ENCODE measurements at places on chromosomes 2 and 18.

DNA sequence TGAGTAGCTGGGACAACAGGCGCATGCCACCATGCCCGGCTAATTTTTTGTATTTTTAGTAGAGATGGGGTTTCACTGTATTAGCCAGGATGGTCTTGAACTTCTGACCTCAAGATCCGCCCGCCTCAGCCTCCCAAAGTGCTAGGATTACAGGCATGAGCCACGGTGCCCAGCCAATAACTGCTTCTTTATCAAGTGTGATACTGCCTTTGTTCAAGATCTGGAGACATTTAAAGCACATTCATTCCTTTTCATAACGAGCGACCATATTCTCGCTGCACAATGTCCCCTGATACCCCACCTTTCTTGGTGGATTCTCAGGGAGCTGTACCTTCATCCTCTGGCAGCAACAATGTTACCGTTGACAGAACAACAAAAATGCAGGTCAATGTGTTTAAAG is 75.4 kb downstream of the PIEZO2 start:
- DNase-seq = no peak

GRCh38 chr2:181467966-181468707 is 11.0 kb downstream of the ITGA4 start:
- DNase-seq = no peak

DNA sequence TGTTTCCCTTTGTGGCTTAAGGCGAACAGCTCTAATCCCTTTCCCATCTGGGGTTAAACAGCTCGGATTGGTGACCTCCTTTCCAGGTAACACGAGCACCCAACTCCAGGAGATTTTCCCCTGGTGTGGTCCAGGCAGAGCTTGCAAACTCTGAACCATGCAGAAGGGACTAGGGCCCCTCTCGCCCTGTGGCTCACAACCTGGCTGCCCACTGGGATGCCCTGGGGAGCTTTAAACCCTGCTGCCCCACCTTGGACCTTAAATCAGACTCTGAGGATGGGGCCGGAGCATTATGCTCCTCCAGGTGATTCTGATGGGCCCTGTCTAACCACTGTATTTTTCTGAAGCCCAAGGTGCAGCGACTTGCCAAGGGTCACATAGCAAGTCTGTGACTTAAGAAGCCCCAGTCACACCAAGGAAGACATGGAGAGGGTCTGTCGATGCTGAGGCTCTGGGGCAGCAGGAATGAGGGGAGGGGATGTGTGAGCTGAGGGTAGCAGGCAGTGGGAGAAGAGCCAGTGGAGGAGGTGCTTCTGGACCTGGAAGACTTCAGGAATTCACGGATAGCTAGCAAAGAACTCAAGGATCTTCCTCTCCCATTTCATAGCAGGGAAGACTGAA is 5.9 kb downstream of the ARID5A start:
- no peak for DNase-seq

DNA sequence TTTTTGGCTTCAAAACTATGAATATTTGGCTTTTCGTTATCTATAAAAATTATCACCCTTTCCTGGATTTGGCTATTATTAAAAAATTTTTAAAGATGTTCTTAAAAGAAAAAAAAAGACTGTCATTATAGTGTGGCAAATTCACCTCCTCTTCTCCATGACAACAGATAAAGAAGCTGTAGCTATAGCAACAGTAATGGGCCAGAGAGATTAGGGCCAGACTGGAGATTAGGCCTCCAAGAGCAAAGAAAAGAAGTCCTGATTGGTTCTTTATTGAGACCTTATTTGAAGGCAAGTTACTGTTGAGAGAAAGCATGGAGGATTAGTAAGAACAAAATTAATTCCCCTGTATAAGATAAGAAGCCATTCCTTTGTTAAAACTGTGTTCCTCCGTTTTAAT is 812.5 kb downstream of the DCC start:
- no peak for DNase-seq

- DNase-seq = no peak
These were observed 27.5 kb downstream of the OSBPL1A start for GRCh38 chr18:24370120-24370519.

DNA sequence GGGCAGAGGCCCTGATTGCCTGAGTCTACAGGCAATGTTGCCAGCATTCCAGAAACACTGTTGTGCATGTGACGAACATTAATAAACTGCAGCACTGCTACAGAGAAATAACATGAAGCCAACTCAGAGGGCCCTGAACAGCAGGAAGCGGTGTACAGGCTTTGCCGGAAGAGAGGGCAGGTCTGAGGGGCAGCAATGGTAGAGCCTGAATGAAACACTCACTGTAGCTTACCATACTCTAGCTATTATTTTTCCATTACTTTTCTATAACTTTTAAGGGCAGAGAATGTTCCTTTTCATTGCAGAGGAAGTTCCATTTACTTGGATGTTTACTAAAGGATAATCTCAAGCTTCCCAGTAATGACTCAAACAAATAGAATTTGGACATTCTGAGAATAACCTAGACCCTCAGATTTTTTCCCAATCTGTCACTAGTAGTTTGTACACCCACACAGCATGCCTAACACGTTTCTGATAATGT is 150.4 kb downstream of the MTX2 start:
- no peak for DNase-seq

DNA sequence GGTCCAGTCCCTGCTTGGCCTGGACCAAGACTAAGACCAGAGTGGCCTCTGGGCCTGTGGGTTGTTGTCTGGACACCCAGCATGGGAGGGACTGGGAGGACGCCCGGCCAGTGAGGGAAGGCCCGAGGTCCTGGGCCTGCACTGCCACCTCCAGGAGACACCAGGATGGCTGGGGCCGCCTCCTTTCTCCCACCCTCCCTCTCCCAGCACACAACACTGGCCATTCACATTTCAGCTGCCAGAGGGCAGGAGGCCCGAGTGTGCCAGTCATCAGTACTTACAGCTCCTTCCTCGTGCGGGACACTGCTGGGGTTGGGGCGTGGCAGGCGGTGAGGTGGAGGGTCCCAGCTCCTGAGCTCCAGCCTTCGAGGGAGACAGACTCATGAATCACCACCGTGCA is 133.5 kb downstream of the ASB1 start:
- DNase-seq = no peak

DNA sequence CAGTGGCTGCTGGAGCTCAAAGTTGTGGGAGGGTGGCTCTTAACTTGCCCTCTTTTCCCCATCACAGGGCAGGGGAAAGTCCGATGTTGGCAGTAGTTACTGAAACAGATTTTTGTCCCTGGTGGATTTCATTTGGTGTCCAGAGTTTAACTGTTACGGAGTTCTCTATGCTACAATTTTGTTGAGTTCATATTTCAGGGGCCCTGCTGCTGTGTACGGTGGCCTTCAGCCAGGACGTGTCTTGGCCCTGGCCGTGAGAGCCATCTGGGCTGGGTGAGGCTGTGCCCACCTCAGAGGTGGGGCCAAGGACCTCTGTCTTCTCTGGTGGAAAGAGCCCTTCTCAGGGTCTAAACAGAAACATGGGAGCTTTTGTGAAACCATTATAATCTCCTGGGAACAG is 67.4 kb downstream of the SH3YL1 start:
- no peak for DNase-seq

DNA sequence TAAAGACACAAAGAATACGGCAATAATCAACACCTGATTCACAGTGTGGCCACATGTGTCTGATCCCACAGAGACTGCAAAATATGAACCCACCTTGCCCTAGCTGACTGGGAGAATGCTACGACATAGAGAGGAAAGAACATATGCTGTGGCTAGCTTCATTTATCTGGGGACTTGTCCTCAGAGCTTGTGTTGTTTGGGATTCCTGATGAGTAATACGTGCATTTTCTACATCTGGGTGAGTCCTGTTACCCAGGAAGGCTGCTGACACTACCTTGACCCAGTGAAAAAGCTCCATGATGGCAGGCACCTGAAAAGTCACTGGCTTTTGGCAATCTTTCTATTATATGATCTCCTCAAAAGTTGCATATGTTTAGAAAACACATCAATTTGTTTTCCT is 427.7 kb upstream of the LYPD1 start:
- DNase-seq = no peak

- DNase-seq = no peak
These were observed 17.4 kb upstream of the LMAN1 start for GRCh38 chr18:59376351-59376935.

DNA sequence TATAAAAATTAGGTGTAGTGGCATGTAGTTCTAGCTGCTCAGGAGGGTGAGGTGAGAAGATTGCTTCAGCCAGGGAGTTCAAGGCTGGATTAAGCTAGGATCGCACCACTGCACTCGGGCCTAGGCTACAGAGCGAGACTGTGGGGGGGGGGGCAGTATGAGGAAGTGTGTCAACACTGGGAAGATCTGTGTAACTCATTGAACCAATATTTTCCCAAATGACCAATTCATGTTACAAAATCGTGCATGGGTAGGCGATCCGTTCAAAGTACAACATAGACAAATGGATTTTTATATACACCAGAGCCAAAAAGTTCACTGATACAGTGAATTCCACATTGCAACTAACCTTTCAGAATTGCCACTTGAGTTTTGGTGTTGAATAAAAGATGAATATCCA is 8.1 kb downstream of the SMAD4 start:
- DNase-seq = no peak

All from stimulated activated CD4-positive, alpha-beta T cell treated with anti-CD3 and anti-CD28 coated beads, TNF-alpha, amount 100 ng/mL, for 1 hour (primary cell).